ENCODE measurements at places on chromosomes 1 and 21.

GRCh38 chr21:43613755-43614638, 45.3 kb downstream of the HSF2BP start:
- no peaks in the 10 kb centered on the region for H3K36me3 ChIP-seq
- H3K4me3 ChIP-seq, result no peak overlapping the region
- H3K27me3 ChIP-seq, result no peaks in the 10 kb centered on the region
- H3K4me1 ChIP-seq, result no peaks in the 10 kb centered on the region
- no peak for DNase-seq
- H3K27ac ChIP-seq, result no peak overlapping the region

DNA sequence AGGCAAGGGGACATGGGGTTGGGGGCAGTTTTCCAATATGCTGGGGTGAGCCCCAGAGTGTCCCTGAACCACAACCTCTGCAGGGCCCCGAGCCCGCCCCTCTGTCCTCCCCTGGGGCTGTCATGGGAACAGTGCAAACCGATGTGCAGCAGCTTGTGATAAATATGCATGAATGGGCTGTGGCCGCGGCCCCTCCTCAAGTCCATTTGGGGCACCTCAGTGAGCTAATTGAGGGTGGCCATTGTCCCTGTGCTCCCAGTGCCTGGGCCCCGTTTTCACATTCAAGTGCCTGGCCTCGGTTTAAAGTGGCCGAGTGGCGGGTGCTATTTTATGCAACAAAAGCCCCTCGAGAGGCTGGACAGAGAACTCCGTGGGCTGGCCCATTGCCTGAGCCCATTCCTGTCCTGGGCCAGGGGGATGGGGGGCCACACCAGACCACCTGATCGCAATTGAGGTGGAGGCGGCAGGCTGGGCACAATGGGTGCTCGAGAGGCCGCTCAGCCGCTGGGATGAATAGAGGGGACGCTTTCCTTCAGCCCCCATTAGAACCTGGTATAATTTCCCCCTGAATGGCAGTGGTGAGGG, 193.7 kb downstream of the FOXD2 start:
- H3K4me1 ChIP-seq, result no peaks in the 10 kb centered on the region
- no peak for DNase-seq
- no peak overlapping the region for H3K27ac ChIP-seq
- no peaks in the 10 kb centered on the region for H3K27me3 ChIP-seq

DNA sequence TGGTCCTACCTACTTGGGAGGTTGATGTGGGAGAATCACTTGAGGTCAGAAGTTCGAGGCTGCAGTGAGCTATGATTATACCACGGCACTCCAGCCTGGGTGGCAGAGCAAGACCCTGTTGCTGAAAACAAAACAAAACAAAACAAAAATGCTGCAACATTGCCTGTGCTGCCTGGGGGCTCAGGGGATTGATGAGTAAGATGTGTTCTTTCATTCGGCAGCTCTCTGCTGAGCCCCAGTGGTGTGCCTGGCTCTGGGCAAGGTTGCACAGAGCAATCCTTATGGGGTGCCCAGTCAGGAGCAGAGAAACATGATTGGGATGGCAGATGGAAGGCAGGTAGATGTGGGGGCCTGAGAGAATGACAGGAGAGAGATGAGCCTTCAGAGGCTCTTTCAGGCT, 28.6 kb upstream of the KDM4A start:
- no peak for DNase-seq
- no peak overlapping the region for H3K4me3 ChIP-seq
- no peak overlapping the region for H3K27ac ChIP-seq
- H3K36me3 ChIP-seq, result no peaks in the 10 kb centered on the region
- H3K27me3 ChIP-seq, result no peaks in the 10 kb centered on the region

- H3K36me3 ChIP-seq, result no peaks in the 10 kb centered on the region
- H3K4me3 ChIP-seq, result no peak overlapping the region
- H3K27ac ChIP-seq, result no peak overlapping the region
- no peaks in the 10 kb centered on the region for H3K27me3 ChIP-seq
- H3K4me1 ChIP-seq, result no peaks in the 10 kb centered on the region
- no peak for DNase-seq
These were observed 228.6 kb downstream of the COP1 start for GRCh38 chr1:175978476-175978875.

GRCh38 chr1:91526496-91526895, 25.8 kb downstream of the CDC7 start:
- no peak overlapping the region for H3K4me3 ChIP-seq
- no peaks in the 10 kb centered on the region for H3K27me3 ChIP-seq
- H3K36me3 ChIP-seq, result no peaks in the 10 kb centered on the region
- no peaks in the 10 kb centered on the region for H3K4me1 ChIP-seq
- no peak for DNase-seq

- H3K36me3 ChIP-seq, result no peaks in the 10 kb centered on the region
- no peak overlapping the region for H3K4me3 ChIP-seq
- no peak overlapping the region for H3K27ac ChIP-seq
- H3K4me1 ChIP-seq, result no peaks in the 10 kb centered on the region
- no peak for DNase-seq
These were observed 267.8 kb upstream of the RUNX1 start for GRCh38 chr21:35316933-35317332.

DNA sequence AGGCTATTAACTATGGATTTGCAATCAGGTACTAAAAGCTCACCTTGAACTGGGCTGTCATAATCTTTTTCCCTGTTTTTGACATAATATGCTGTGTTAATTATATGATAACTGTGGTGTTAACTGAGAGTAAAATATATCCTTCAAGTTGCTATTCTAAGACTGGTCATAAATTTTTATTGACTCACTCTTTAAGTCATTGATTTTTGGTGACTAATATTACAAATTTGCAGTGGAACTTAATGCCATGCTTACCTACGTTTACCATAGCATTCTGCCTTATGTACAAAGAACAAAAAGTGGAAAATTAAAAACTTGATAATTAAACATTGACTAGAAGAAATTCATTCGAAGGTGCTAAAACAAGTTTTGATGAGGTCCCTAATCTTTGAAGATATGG, 872.4 kb downstream of the BRINP3 start:
- H3K4me1 ChIP-seq, result no peaks in the 10 kb centered on the region
- DNase-seq, result no peak
- no peak overlapping the region for H3K27ac ChIP-seq
- H3K36me3 ChIP-seq, result no peaks in the 10 kb centered on the region
- no peaks in the 10 kb centered on the region for H3K27me3 ChIP-seq
